ENCODE measurements at places on chromosomes 13 and 19.
A peak's percentile ranks its signal among the peaks of the same experiment; 100 is the strongest.

- no peak for DNase-seq
These were observed at the start of gene TNNT1 for GRCh38 chr19:55149078-55150003. Gene TNNT1 (minus strand): TSS chr19:55149206. CDS start chr19:55147157, 2,049 bp downstream.

DNA sequence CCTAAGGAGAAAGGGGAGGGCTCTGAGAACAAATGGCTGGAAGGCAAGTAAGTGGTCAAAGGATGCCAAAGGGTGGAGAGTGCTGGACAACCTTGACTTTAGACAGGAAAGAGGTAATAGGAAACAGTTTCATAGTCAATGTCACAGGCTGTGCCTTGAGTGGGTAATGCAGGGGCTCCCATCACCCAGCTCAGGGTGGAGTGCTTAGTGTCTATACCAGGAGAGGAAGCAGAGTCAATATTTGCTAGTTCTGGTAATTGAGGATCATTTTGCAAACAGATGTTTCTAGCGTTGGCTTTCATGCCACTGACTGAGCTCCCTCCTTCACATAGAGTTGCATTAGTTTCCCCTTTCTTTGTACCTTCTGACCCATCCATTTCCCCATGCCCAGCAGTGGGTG is 64.6 kb upstream of the KL start:
- DNase-seq, result no peak

GRCh38 chr13:31207661-31208552 is 8.1 kb downstream of the B3GLCT start:
- DNase-seq, result peak; percentile 54

DNA sequence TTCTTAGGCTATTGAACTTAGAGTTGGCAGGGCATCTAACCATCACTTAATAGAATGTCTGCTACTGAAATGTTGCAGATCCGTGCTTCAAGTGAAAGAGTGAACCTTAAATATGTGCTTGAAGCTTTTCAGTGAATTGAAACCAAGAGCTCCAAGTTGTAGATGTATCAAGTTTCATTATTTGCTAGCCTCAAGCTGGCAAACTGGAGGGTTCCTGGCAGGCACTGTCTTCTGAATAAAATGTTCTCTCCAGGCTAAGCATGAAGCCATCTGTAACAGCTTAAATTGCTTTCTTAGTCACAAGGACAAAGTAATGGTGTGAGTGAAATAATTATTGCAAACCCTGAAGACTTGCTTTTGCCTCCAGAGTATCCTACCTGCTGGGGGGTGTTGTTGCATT is 415.0 kb upstream of the SPRY2 start:
- DNase-seq, result no peak

- DNase-seq, result no peak
These were observed 6.9 kb downstream of the TPGS1 start for GRCh38 chr19:514166-514663.

DNA sequence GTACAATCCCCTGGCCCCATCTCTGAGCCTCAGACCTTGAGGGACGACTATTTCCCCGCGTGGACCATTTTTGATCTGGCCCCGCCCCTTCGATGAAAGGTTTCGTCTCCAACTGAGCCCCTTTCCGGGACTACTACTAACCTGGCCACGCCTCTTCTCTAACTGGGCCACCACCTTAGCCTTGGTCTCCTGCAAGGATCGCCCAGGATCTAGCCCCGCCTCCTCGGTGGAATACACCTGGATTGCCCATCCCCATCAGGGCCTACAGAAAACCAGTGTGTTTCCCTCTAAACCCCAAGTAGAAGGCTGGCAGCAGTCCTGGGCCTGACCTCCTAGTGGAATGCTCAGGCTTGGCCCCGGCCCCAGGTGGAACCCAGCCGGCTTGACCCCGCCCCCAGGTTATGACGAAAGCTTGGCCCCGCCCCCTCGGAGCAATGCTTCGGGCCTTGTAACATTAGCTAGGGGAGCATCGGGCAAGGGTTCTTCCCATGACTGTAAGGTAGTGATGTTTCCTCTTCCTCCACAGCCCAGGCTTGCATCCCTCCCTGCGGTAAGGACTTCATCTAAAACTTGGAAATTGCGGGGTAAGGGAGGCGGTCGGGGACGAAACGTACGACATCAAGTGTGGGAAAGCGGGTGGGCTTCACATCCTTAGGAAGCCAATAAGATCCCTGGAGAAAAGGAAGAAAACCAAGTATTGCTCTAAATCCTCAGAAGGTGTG is 9.1 kb downstream of the SPACA6 start:
- no peak for DNase-seq

- no peak for DNase-seq
These were observed 13.3 kb downstream of the TNFRSF19 start for GRCh38 chr13:23583491-23583890.

GRCh38 chr13:101486708-101487437 is 34.4 kb downstream of the ITGBL1 start:
- no peak for DNase-seq

Data from fibroblast of skin of left biceps (primary cell).